Right kidney (tissue), 9 donors: ENCODE measurements at places on chromosomes 3 and 15.

- DNase-seq: no peak
These were observed 941 bp downstream of the ZBED2 start for GRCh38 chr3:111594205-111594604.

DNA sequence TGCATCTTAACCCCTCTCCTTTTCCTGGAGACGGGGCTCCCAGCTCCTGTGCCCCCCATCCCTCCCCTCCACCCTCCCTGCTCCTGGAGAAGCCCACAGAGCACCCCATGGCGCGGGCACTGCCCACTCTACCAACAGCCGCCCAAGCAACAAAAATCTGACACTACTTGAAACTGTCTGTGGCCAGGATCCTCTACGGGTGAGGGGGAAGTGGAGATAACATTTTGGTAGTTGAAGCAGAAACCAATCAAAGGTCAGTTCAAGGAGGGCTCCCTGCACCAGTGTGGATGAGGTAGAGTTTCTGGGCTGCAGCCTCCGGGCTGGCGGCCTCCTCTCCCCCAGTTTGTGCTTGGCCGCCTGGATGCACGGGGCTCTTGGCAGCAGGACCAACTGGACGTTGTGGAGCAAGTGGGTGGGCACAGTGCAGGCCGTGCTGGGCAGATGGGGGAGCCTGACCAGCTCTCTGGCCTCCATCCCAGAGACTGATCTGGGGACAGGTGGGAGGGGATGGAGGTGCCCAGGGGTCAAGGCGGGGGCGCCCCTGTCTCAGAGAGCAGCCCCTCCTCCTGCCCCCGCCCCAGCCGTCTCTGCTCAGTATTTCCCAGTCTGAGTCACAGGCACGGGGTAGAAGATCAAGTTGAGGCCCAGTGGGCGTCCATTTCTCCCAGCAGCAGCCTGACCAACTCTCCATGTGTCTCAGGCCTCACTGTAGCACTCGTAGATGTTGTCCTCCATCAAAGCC is 12.8 kb downstream of the H1-8 start:
- DNase-seq: no peak

DNA sequence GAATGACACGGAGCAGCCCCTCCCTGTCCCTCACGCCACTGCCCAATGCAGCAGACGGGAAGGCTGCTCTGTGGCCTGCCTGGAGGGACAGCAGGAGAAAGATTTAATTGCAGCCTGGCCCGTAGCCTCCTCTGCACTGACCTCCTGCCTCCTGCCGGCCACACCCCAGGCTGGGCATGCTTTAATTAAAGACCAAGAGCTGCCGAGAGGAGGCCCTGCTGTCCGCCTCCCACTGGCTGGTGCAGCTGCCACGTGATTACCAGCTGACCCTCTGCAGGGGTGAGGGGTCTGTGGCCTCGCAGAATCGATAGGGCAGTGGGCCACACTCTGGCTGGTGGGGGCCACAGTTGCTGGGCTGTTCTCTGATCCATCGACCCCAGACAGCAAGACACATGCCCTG is 100.2 kb upstream of the PRR23E start:
- DNase-seq: no peak

- DNase-seq: no peak
These were observed 256.5 kb downstream of the IL5RA start for GRCh38 chr3:2853651-2854050.

GRCh38 chr3:36149447-36149865 is 230.8 kb upstream of the STAC start:
- DNase-seq: no peak

DNA sequence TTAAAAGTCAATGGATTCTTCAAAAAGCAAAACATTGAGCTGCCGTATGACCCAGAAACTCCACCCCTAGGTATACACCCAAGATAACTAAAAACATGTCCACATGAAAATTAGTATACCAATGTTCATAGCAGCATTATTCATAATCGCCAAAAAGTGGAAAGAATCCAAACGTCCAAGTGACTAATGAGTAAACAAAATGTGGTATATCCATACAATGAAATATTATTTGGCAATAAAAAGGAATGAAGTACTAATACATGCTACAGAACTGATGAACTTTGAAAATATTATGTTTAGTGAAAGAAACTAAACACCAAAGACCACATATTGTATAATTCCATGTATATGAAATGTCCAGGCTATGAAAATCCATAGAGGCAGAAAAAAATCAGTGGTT is 77.9 kb downstream of the THBS1 start:
- DNase-seq: no peak

DNA sequence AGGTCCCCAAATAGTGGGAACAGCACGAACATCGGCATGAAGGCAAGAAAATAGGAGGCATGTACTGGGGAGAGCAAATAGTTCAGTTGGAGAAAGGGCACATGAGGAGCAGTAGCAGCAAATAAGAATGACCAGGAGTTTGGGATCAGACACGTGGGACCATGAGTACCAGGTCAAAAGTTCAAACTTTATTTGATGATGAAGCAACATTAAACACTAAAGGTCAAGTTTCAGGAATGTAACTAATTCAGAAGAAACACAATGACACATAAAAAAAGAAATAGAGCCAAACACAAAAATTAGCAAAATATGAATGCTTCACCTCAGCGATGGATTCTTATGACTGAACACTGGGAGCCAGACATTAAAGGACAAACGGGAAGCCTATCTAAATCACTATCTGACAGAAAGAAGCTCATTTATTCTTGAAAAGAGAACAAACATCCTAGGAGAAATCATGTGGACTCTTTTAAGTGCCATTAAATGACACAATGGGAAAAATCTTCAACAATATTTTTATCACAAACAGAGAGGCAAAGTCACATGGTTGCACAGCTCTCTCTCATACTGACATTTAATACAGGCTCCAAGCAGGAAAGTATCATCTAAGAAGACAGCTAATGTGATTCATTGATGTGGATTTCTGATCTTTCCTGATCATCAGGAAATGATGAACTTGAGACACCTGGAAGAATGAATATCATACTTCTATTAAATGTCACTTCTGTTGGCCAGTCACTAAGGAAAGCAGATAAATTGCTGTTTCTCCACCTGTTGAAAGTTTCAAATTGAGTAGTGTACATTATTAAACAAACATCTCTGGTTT is 216.9 kb upstream of the THBS1 start:
- DNase-seq: no peak

- no peak for DNase-seq
These were observed 46.6 kb downstream of the DPP8 start for GRCh38 chr15:65470866-65471265.

DNA sequence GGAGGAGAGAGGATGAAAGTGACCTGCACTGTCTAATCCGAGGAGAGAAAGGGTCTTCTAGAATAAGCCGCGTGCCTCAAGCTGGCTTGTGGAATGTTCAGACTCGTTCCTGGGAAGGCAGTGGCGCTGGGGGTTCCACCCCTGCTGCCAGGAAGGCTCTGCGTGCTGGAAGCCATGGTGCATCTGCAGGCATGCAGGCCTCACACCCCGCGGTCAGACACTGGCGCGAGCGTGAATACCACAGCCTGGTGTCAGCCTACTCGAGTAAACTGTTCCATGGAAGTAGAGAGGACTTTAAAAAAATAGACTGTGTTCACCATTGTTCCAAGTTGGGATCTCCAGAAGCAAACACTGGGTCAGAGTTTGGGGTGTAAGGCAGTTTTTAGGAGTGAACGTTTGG is 25.9 kb upstream of the GABRG3 start:
- no peak for DNase-seq

GRCh38 chr3:53324105-53324504 is 23.2 kb downstream of the DCP1A start:
- DNase-seq: no peak

GRCh38 chr3:127133971-127134370 is 59.0 kb upstream of the PRR23E start:
- no peak for DNase-seq

DNA sequence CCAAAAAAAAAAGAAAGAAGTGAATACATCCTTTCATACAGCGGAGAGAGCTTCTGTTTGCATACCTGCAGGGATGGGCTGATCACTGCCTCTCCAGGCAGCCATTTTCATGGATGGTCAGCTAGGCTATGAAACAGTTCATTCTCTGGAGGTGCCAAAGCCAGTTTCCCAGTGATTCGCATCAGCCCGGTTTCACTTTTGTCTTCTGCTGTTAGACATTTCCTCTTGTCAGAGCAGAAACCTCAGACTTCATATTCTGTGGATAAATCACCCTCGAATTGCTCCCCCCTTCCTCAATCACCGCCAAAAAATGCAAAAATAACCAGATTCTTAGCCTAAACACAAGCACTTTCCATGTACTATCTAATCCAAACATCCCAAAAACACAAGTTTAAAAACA is 225.6 kb downstream of the ADAMTS9 start:
- DNase-seq: no peak

GRCh38 chr3:147189016-147189415 is 217.3 kb downstream of the ZIC4 start:
- no peak for DNase-seq

DNA sequence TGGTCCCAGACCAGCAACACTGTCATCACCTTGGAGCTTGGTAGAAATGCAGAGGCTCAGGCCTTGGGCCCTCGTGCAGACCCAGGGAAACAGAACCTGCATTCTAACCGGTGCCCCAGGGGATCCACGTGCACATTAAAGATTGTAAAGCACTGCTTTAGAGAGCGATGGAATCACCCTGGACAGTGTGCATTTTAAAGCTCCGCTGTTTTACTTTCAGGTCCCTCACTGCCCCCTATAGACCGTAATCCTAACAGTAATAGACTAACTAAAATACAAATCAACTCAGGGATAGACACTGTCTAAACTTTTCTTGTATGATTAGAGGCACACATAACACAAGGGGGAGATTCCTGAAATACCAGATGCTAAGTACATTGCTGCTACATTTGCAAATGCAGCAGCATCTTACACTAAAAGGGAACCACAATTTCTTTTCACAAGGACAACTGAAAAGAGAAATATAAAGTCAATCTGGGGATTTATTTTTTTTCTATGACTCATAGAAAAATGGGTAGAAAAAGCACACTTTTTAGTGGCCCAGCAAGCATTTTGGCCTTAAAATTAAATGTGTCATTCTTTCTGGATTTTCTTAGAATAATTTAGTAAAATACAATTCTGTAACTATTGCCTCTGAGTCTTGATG is 10.5 kb upstream of the SH3GL3 start:
- peak; percentile 26 for DNase-seq

DNA sequence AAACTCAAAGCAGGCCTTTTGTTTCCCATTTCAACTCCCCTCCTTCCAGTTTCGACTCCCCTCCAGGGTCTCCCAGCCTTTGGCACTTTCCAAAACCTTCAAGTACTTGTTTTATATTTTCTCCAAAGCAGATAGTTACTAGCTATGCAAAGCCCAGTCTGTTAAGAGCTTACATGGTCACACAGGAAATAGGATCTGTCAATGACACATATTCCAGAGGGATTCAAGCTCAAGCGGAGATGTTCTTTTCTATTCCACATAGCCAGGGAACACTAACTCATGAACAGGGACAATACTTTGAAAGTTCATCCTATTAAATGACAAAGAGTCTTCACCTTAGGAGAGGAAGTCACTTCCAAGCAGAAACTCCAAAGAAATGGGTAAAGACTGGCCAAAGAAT is 18.6 kb downstream of the SUCLG2 start:
- DNase-seq: no peak

DNA sequence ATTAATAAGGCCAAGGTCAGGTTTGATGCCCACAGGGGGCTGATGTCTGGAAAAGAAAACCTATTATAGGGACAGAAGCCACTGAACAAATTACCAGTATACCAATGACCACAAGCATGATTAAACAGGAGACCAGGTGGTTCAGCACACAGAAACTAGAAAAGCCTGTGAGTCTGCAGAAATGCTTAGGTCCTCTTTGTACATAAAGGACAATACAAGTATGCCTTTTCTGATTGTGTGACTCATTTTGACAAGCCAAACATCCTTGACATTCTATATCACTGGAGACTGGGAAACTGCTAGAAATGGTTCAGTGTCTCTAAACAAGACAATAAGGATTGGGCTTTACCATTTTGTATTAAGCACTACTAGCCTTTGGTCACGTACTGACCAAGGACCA is 113.2 kb upstream of the MYO5C start:
- no peak for DNase-seq

DNA sequence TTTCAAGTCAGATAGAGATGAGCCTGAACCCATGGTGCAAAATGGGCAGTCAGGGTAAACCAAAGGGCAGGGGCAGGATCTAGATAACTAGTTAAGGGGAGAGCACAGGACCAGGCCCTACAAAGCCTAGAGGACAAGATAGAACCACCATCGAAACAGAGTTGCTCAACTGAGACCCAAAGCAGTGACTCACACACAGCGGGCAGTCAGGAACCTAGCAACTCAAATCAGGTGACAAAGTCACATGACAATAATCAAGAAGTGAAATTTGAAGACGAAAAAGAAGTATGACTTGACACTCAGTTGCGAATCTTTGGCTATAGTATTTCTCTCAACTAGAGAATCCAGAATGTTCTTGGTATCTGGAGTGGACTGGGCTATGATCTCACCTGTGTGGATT is 136.0 kb upstream of the PTPRG start:
- DNase-seq: no peak

GRCh38 chr15:32802286-32802936 is 84.6 kb downstream of the GREM1 start:
- DNase-seq: no peak

DNA sequence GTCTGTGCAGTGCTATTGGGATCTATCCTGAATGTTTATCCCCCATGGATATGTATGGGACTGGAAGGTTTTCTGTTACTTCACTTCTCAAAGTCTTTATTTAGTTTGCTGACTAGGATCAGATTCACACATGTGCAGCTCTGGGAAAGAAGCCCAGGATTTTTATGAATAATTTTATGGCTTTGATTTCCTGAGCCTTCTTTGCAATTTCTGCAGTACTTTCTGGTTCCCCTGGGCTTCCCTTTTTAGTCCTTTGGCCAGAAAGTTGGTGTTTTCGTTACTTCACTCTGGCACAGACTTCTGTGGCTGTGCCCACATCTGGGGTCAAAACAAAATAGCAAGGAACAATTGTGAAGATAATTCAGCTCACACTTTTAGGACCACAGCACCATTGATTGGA is 721.0 kb downstream of the OTOL1 start:
- no peak for DNase-seq

DNA sequence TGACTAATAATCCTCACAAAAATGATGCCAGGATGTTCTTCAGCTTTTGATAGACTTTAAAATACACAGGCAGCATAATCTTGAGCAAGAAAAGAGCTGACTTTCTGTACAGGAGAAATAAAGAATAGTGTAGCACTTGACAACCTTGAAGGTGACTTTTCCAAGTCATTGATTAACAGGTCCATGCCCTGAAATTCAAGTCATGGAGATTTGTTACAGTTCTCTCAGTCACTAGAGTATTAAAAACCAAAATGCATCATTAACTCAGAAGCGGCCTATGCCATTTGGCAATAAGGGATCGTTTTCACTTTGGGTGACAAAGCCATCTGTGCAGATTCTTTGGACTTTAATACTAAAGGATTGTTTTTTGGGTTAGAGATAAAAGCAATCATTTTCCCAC is 692.7 kb upstream of the SGO1 start:
- no peak for DNase-seq
